NCI-H2081 (cell line): ENCODE measurements at places on chromosomes 13 and 19.

GRCh38 chr19:1767464-1767933 is 14.2 kb downstream of the ONECUT3 start:
- DNase-seq = no peak

DNA sequence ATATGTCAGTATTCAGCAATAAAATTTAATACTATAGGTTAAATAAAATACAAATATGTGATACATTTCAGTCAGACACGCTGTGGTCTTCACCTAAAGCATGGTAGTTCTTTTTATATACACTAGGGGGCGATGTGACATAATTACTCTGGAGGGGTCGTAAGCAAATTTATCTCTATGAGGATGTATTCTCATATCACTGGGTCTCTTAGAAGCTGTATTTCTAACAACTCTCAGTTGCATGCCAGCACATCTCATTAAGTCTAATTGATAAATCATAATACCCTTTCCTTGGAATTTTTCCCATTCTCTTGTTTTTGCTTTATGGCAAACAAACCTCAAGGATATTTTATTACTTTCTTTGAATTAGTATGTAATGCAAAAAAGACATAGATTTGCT is 3.9 kb upstream of the PCDH17 start:
- DNase-seq = peak; percentile 31

DNA sequence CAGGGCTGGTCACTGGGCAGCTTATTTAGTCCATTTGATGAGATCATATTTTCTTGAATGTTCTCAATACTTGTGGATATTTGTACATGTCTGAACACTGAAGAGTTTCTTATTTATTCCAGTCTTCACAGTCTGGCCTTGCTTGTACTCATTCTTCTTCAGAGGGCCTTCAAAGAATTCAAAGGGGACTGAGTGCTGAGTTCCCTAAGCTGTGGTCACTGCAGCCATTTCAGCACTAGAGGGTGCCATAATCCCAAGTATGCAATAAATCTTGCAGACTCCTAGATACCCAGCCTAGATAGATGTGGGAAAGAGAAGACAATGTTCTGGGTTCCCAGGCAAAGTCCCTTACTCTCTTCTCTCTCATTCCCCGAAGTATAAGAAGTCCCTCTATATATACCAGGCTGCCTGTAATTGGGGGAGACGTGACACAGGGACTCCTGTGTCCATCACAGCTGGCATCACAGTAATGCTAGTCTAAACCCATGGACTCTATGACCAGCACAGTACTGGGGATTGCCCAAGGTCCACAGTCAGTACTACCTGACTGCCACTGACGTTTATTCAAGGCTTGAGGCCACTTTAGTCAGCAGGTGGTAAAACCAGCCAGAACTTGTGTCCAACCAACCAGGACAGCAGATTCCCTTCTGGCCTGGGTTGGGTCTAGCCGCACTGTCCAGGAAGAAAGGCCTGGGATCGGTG is 8.9 kb upstream of the VN1R1 start:
- DNase-seq = peak; percentile 25

DNA sequence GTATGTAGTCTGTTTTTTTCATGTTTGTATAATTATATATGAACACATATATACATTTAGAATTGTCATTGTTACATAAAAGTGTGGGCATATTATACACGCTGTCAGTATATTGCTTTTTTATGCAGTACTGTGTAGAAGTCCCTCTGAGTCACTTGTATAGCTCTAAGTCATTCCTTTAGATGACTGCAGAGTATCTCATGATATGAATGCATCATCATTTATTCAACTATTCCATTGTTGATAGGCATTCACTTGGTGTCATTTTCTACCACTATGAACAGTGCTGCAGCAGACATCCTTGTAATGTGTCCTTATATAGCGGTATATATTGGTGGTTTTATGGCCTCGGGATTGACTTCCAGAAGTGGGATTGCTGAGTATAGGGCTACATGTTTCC is 15.3 kb downstream of the RFXAP start:
- DNase-seq = no peak

DNA sequence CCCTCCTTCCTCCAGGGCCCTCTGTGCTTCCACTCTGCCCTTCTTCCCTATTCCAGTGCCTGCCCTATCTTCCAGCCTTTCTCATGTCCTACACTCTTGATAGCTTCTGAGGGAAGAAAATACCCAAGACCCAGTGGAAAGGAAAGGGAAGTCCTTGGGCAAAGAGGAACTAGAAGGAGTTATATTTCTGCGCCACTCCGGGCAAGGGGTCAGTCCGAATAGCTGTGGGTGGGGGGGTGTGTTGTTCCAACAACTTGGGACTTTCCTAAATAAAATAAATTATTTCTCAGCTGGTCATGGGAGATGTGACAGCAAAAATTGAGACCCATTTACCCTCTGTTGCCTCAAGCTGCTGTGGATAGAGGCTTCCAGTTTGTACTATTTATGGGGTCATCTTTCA is 23.2 kb downstream of the CABP5 start:
- DNase-seq = no peak

DNA sequence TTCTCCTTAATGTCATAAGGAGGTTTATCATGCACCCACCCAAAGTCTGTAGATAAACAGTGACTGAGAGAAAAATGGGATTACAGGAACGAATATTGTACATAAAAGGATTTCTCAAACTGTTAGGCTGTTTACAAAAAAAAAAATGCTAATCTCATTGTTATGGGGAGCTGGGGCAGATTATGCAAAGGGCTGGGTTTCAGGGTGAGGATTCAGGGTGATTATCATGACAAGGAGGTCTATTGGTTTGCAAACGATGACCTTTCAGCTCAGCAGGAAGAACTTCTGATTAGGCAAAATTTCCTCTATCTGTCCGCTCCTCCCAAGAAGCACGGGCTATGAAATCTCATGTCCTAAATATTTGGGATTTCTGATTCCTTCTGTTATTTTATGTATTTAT is 41.4 kb downstream of the NLRP12 start:
- no peak for DNase-seq

GRCh38 chr13:49441846-49442245 is 2.0 kb downstream of the CAB39L start:
- DNase-seq = no peak

- DNase-seq = no peak
These were observed 39.1 kb downstream of the FAM216B start for GRCh38 chr13:42820451-42820850.

GRCh38 chr19:6766357-6767080 is 716 bp downstream of the SH2D3A start:
- DNase-seq = no peak

- DNase-seq = no peak
These were observed 23.5 kb downstream of the EBPL start for GRCh38 chr13:49667773-49668172.

- no peak for DNase-seq
These were observed 575.1 kb downstream of the SLITRK6 start for GRCh38 chr13:85223883-85224656.

GRCh38 chr13:63632321-63632720 is 2216.7 kb upstream of the PCDH20 start:
- no peak for DNase-seq

- DNase-seq = no peak
These were observed 171.8 kb upstream of the UBL3 start for GRCh38 chr13:30022256-30022655.

GRCh38 chr13:44302233-44302632 is 71.4 kb upstream of the SERP2 start:
- DNase-seq = no peak

DNA sequence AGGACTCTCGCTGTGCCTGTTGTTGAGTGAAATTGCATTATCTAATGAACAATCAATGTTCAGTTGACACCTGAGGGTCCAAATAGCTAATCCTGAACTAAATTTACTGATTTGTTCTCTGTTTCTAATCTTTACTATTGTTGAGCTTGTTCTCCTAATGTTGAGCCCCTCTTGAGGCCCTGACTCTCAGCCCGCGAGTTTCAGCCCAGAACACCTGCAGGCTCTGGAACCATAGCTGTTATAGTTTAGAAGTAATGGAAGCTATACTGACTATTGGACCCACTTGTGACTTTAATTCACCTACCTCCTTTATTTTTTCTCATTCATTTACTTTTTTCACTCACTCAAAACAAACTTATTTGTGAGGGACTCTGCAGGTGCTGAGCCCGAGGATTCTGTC is 20.6 kb upstream of the PCDH8 start:
- DNase-seq = no peak

DNA sequence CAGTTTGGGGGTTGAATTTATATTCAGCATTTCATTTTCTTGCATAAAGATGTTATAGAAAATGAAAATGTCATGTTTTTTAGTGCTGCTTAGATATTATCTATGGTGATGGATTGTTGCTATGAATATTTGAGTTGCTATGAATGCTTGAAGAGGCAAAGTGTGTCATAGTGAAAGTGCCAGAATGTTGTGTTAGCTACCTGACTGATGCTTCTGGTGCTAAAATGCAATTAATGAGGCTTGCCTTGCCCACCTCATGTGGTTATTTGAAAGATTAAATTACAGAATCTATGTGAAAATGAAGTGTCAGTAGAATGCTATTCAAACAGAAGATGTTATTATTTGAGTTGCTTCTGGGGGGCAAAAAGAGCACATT is 62.7 kb upstream of the MYCBP2 start:
- DNase-seq = no peak

DNA sequence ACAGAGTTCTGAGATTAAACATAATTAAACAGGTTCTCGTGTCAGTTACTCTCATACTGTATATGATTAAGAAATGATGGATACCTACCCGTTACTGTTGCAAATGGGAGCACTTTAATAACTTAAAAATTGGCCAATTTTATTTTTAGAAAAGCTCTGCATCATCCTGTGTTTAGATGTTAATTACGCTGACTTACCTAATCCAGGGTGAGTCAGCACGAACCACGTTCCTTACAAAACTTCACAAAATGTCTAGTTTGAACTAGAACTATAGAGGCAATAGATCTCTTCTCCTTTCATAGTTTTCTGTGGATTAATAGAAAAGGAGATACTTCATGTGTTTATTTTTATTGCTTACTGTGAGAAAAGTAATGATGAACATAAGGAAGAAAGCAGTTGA is 363.9 kb downstream of the MYO16 start:
- DNase-seq = no peak

DNA sequence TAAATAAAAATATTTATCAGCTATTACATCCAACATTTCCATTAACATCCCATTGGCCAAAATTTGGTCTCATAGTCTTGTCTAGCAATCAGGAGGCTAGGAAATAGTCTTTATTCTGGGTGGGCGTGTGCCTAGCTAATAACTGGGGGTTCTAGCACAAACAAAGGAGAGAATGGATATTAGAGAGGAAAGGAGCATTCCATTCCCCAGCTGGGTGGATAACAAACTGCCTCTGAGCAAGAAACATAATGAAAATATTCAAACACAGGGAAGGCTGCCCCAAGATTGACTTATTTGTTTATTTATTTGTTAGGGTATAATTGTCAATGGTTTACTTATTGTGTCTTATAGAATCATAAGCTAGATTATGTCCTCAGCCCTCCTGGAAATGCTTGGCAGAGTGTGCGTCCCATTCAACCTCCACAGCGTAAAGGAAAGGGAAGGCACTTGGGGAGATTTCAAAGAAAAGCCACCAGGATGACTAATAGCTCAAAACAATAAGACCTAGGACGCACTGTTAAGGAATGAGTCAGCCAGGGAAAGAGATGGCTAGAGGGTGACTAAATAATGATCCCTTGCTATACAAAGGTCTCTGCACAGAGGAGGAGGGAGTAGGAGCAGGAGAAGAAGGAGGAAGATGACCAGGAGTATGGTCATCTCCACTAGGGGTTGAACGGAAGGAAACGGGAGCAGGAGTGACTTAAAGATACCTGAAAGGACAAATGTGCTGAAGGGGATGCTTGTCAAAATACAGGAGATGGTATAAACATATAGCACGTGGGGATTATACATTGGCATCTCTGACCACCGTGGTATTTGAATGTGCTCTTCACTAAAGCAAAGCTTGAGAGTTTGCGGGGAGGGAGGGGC is 23.5 kb upstream of the USP12 start:
- no peak for DNase-seq
